Testis (tissue), 5 donors: ENCODE measurements at places on chromosomes 3 and 15. TPM values are rescaled to one million over a fixed set of nuclear protein-coding genes. Genes with fewer than 3 reads are reported as not detected.

DNA sequence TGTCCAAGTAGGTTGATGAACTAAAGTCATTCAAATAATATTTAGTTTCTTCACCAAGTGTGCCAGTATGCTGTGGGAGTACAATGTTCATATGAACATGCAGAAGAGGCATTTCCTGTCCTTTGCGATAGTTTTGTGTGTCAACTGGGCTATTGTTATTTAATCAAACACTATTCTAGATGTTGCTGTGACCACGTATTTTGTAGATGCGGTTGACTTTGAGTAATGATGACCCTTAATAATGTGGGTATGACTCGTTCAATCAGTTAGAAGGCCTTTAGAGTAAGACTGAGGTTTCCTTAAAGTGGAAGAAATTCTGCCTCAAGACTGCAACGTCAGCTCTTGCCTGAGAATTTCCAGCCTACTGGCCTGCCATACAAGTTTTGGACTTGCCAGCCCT, 470.7 kb upstream of the CBLB start:
- H3K4me1 ChIP-seq = peaks cover 4% of the 10 kb centered on the region
- H3K4me3 ChIP-seq = no peak overlapping the region
- H3K27me3 ChIP-seq = no peaks in the 10 kb centered on the region
- DNase-seq = no peak
- no peak overlapping the region for H3K27ac ChIP-seq

DNA sequence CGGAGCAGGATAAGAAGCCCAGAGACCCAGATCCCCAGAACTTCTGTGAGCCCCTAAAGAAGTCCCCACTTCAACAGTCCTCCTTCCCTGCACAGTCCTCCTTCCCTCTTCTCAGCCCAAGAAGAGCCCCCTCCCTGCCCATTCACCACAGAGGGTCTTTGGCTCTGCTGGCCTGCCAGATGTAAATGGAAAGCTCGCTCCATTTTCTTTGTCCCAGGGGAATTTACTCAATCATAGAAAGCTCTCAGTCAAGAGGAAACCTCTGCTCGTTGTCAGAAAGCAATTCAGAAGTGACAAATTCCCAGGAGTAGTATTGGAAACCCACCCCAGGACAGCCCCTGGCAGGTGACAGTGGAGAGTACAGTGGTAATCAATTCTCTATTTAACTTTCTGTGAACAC, 105.5 kb upstream of the SMAD3 start:
- no peaks in the 10 kb centered on the region for H3K27me3 ChIP-seq
- no peak for DNase-seq
- no peak overlapping the region for H3K27ac ChIP-seq
- no peaks in the 10 kb centered on the region for H3K36me3 ChIP-seq
- H3K4me1 ChIP-seq = no peaks in the 10 kb centered on the region

- no peaks in the 10 kb centered on the region for H3K27me3 ChIP-seq
- no peaks in the 10 kb centered on the region for H3K36me3 ChIP-seq
- no peak overlapping the region for H3K27ac ChIP-seq
- no peak overlapping the region for H3K4me3 ChIP-seq
Measured at GRCh38 chr3:123559040-123559861, 25.6 kb downstream of the HACD2 start.

- H3K4me3 ChIP-seq = no peak overlapping the region
- H3K27me3 ChIP-seq = no peaks in the 10 kb centered on the region
- DNase-seq = no peak
- no peaks in the 10 kb centered on the region for H3K36me3 ChIP-seq
Measured at GRCh38 chr3:58646503-58646902, 20.1 kb downstream of the FAM3D start.

DNA sequence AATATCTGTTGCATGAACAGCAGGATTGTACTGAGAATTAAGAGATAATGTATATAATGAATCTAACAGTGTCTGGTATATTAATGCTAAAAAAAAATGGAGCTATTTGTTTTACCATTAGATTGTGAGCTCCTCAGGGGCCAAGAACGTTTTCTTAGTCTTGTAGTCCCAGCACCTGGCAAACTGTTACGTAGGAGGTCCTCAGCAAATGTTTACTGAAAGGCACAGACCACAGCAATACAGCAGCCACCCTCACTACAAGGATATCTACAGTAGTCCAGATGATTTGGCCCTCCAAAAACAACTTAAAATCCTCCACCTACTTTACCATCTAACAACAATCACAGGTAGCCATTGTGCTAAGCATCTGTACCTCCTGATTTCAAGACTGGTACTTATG, 59.7 kb downstream of the MSL2 start:
- H3K4me3 ChIP-seq = no peak overlapping the region
- DNase-seq = no peak
- no peaks in the 10 kb centered on the region for H3K27me3 ChIP-seq

DNA sequence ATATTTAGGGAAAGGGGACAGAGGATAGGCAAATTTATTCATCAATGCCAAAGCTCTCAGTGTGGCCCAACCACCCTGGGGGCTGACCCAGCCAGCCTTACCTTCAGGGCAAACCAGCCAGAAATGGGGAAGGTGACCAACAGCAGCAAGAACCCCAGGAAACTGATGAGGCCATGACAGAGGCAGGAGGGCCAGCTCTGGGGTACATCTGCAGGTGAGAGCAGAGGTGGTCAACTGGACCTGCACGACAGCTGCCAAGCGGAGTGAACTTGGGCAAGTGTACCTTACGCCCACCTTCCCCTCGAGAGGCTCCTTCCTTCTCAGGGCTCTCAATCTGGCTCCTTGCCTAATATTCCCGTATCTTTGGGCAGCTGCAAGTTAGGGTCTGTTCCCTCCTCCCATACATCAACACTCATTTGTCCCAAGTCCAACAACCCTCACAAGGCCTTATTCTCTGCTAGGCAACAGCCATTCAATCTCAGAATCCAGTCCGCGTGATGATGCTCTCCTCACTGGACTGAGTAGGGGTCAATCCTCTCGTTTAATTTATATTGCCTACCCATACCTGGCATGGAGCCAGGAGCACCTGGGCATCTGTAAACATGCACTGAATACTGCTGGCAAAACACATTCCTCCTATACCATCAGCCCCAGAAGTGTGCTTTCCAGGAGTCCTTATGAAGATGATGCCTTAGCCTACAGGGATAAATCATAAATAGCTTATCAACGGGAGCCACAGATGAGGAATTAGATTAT, 1.7 kb downstream of the STOML1 start:
- DNase-seq = no peak
- H3K4me1 ChIP-seq = peaks cover 46% of the 10 kb centered on the region
- no peak overlapping the region for H3K4me3 ChIP-seq

The ASB14 gene
- polyA plus RNA-seq = not detected

The ZPLD1 gene
- 0.44 TPM for polyA plus RNA-seq

The NBEAL2 gene
- 16.2 TPM for polyA plus RNA-seq

The UBR1 gene
- 21.3 TPM for polyA plus RNA-seq

The PAQR9 gene
- polyA plus RNA-seq = 20.7 TPM

The TFG gene
- 116 TPM for polyA plus RNA-seq
